ENCODE measurements at places on chromosomes 11 and 22.
A peak's percentile ranks its signal among the peaks of the same experiment; 100 is the strongest.

DNA sequence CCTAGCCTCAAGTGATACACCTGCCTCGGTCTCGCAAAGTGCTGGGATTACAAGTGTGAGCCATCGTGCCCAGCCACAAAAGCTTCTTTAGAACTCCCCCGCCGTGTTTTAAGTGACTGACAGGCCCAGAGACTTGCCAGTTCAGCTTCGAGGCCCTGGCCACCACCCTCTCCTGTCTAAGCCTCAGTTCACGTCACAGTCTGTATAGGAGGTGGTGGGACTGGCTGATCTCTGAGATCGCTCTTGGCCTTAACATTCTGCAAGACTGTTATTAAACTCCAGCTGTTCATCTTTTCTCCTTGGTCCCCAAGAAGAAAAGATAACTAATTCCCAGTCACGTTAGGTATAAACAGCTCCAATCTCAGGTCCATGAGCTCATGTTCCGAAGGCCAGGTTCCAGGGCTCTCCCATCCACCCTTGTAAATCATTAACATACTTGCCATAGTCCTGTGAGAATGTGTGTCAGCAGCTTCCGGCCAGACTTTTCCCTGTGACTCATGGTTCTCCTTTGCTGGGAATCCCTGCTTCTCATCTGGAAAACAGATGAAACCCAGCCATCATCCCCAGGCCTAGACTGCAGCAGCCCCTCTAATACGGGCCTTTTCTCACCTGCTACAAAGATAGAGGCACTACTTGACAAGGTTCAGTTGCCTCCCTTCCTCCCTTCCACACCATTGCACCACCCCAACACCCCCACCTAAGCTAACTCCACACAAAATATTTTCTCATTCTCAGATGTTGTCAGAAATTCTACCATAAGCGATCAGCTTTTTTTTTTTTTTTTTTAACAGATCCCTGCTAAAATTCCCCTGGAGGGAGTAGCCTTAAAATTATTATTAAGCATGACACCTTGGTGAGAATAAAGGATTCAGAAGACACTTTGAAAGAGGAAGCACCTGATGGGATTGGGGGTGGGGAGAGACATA lies 5.6 kb upstream of the KIAA0930 start:
- DNase-seq = no peak

GRCh38 chr11:16611401-16611921 lies 127.0 kb upstream of the C11orf58 start:
- DNase-seq = no peak

- DNase-seq = peak; percentile 7
These were observed 2.8 kb upstream of the DBX1 start for GRCh38 chr11:20162824-20163782.

GRCh38 chr22:25318081-25318823 lies 98.8 kb downstream of the CRYBB2 start:
- DNase-seq = no peak

GRCh38 chr11:65207918-65208784 lies 26.4 kb downstream of the CAPN1 start:
- no peak for DNase-seq

DNA sequence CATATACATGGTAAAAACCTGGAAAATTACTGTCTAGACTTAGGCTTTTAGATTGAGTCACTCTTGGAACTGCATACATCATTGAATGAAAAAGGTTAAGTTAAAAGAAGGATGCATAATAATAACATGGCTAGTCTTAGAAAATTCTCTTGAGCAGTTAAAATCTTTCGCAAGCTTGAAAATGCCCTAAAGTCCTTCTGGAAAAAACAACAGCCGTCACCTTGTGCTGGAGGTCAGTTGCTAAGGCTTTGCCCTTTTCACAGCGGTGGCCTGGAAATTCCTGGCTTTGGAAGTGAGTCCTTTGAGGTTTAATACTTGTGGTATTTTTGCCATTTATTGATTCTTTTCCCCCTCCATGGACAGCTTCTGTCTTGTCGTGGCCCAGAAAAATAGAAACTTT lies 17.4 kb upstream of the FBLN1 start:
- DNase-seq = no peak
